ENCODE measurements at places on chromosomes 6 and 20.

DNA sequence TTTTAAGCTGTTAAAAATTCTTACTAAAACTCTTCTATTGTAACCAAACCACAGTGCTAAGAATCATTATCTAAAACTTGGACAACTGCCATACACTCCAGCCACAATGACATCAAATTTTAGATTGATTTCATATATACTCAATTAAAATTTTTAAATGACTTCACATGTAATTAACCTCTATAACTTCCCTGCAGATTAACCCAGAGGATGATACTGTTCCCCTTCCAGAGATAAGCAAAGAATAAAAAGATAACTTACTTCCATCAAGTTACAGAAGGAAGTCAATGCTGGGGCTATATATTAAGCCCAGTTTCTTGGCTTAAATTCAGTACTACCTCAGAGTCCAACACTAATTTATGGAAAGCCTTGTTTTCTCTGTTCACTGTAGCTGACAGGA lies 71.3 kb downstream of the ARHGAP18 start:
- DNase-seq: no peak

DNA sequence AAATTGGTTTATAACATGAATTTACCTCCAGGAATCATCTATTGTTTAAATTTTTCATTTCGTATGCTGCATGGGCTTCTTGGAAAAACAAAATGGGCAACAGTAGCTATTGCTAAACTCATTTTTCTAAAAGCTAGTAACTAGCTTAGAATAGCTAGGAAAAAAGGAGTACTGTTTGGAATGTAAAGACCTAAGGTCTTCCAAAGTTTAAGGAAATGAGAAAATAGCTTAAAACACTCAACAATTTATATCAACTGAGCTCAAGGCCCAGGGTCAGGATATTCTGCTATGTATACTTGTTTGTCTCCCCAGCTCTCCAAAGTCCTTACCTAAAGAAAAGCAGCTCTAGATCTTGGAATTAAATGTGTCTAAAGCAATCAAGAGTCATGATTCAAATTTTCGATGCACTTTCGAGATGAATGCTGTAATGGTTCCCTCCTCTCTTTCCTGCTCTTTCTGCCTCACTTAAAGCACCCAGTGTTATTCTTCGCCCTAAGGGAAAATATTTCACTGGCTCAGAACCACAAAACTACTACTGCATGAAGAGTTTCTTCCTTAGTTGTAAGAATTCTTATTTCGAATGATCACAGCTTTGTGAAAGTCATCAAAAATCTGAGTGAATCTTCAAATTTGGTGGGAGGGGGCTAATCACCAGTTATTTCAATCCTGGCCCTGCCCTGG lies 41.6 kb downstream of the LYRM4 start:
- no peak for DNase-seq

DNA sequence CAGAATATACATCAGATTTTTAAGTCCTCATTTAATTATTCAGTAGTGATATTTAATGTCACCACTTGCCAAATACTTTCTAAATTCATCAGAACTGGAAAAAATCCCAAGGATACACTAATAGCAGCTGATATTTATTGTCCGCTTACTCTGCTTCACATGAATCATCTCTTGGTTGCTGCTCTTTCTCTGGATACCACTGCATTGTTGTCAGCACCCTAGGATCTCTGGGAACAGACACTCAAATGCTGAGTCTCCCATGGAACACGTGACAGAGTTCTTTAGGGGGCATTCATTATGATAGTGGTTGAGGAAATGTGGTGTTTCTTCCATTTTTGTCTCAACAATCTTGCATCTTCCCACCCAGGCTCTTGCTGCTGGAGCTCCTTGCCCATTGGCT lies 318.0 kb downstream of the RFPL4B start:
- DNase-seq: no peak

- no peak for DNase-seq
Observed at GRCh38 chr20:59170406-59171349, 7.1 kb downstream of the ZNF831 start.

GRCh38 chr6:35041086-35041861 lies 99.9 kb downstream of the TCP11 start:
- DNase-seq: no peak

DNA sequence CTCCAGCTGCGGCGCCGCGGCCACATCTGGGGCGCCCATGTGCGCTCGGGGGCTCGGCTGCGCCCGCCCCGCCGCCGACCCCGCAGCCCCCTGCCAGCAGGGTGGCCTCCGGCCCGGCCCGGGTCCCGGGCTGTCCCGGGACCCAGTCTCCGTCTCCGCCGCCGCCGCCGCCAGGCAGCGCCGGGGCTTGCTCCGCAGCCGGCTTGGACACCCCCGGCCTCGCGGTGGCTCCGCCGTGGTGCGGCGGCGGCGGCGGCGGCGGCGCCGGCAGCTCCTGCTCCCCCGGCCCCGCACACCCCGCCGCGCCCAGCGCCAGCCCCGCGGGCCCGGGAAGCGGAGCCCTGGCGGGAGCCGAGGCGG lies 219 bp downstream of the ISM1 start:
- no peak for DNase-seq

- DNase-seq: no peak
Observed at GRCh38 chr20:45402946-45403345, 5.1 kb upstream of the DBNDD2 start.

DNA sequence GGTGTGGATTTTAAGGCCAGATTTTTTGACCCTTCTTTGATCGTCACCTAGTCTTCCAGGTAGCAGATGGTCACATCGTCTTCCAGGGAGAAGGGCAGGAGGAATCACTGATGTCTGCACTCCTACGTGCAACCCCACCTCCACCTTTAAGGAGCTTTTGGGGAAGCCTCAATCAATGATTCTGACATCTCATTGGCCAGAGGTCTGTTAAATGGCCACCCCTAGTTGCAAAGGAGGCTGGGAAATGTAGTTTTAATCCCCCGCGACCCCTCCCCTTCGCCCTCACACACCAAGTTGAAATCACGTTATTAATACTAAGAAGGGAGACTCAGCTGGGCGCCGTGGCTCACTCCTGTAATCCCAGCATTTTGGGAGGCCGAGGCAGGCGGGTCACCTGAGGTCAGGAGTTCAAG lies 151.4 kb downstream of the BCAS1 start:
- DNase-seq: no peak

- no peak for DNase-seq
Observed at GRCh38 chr6:82987951-82988350, 77.7 kb downstream of the UBE3D start.

- no peak for DNase-seq
Observed at GRCh38 chr6:108518714-108519576, 41.8 kb upstream of the FOXO3 start.

DNA sequence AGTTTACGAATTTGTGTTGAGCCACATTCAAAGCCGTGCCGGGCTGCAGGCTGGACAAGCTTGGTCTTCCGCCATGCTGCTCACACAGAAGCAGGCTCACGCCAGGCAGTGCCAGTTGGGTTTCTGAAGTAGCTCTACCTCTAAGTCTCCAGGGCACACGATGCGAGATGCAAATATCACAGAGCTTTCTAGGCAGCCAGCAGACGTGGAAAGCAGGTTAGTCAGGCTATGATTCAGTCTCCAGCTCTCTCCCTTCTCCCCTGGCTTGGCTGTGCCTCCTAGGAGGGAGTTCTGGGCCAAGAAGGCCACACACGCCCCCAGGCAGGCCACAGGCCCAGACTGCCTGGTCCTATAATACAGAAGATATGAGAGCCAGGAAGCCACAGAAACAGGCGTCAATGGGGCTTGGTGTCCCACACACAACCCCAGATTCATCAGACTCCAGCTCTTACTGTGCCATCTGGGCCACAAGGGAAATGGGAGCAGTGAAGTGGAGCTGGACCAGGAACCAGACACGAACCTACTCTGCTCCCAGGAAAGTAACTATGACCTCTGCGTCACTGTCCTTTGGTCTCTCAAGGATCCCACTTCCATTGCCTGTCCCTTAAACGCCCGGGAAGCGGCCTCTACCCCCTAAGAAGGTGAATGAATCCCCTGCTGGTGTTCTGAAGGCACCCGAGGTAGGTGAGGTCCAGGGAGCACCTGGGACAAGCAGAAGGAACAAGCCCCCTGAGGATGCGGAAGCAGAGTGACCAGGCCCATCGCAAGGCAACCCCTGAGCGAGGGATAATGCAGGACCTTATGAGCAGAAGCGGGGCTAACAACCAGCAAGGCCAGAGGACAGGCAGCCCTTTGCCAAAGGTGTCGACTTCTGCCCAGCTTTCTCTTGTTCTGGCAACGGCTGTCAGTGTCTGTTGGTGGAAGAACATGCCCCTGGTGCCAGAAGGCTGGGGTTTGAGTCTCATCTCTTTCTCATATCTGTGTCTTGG lies 61.2 kb downstream of the GFOD1 start:
- DNase-seq: peak; percentile 51

- DNase-seq: no peak
Observed at GRCh38 chr6:143544011-143544696, 32.6 kb upstream of the FUCA2 start.

DNA sequence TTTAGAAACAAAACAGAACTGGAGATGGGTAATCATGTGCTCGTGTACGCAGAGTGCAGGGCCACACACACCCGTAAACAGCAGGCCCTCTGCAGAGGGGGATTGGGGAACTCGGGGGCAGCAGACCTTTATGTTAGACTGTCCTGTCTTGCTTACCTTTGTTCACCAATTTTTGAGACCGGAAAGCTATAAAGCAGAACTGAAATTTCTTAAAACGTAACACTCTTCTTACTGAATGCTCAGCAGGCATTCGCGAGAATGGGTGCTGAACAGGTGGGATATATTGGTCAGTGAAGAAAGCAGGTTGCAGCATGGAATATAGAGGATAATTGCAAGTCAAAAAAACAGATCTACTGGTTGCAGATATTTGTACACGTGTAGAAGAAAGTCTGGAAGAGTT lies 211.1 kb downstream of the BMP7 start:
- no peak for DNase-seq

- peak; percentile 77 for DNase-seq
Observed at GRCh38 chr20:3203315-3204123, 963 bp downstream of the DDRGK1 start.

- DNase-seq: no peak
Observed at GRCh38 chr6:132888701-132889100, 74.3 kb downstream of the RPS12 start.

DNA sequence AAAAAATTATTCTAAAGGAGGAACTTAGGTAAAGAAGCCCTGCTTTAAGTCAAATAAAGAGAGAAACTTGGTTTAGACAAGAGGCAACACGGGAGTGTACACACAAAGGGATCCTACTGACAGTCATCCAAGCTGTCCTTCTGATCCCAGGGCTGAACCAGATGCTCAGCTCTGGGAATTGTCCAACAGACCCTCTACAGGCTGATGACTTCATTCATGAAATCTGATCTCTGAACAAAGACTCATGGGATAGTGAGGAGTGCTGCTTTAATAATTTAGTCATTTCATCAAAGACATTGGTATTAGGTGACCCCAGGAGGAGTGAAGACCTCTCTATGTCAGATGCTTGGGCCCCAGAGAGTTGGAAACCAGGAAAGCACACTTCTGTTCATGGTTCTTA lies 65.6 kb upstream of the ARMH2 start:
- no peak for DNase-seq

GRCh38 chr6:167700199-167700598 lies 126.5 kb upstream of the AFDN start:
- no peak for DNase-seq

- DNase-seq: no peak
Observed at GRCh38 chr6:156107624-156108101, 652.0 kb upstream of the NOX3 start.

GRCh38 chr6:2554651-2555260 lies 196.0 kb downstream of the MYLK4 start:
- no peak for DNase-seq

GRCh38 chr20:1858871-1859270 lies 36.3 kb upstream of the SIRPA start:
- DNase-seq: no peak

GRCh38 chr20:42270539-42270938 lies 652.4 kb upstream of the CHD6 start:
- DNase-seq: no peak

GRCh38 chr6:10585209-10585845 lies 64.2 kb downstream of the GCNT2 start:
- no peak for DNase-seq

- no peak for DNase-seq
Observed at GRCh38 chr20:36317675-36318074, 11.5 kb downstream of the DLGAP4 start.

- no peak for DNase-seq
Observed at GRCh38 chr6:75424618-75425548, 68.7 kb downstream of the FILIP1 start.

DNA sequence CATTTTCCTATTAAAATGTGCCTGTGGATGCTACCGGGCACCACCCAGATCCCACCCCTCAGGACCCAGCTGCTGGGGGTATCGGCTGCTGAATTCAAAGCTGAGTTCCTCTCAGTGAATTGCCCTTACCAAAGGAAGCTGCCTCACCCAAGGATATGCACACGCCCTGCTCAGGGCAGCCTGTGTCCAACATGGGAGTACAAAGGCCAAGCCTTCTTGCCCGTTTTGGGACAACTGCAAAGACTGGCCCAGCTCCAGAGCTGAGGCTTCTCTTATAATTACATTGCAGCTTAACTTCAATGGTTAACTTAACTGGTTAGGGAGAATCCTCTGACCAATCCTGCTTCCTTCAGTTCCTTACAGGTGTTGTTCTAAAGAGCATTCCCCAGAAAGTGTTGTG lies 19.8 kb upstream of the FANCE start:
- DNase-seq: no peak

DNA sequence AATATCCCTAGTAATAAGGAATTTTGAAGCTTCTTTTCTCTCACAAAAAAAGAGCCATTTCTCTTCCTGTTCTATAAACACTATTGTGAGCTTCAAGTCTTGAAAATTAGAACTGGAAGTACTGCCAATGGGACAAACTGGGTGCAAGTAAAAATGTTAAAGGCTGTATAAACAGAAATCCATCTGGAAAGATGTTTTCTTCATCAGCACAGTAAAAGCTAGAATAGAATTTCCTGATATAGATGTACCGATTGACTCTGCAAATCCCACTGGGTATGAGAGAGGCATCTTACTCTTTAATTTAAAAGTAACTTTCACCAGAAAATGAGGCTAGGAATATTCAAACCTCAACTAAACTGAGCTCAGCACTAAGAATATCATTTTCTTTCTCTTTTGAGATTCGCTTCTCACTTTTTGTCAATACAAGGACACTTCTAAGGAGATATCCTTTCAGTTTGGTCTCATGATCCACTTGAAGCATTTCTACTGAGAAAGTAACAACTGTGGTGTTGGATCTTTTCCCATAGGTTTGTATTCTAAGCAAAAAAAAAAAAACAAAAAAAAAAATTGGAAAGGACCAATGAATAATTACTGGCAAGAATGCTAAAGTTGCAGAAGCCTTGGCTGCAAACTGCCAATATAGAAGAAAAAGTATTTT lies 169.0 kb upstream of the PRDM1 start:
- no peak for DNase-seq

GRCh38 chr20:47878601-47879027 lies 93.3 kb upstream of the SULF2 start:
- DNase-seq: no peak

DNA sequence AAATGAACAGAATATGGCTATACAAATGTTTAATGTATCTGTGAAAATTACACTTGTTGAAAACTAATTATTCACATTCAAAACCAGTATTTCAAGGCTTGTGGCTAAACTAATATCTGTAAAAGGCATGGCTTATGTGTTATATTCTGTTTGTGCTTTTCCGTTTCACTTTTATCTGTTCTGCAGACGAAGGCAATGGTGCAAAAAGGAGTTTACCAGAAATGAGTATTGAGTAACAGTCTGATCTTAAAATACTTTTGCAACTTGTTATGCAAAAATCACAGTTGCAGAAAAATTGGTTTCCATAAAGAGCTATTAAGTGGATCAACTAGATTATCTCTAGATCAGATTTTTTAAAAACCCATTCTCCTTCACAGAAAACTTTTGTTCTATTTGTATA lies 9.4 kb upstream of the STX11 start:
- no peak for DNase-seq

- DNase-seq: peak; percentile 1
Observed at GRCh38 chr20:57658833-57659516, 38.7 kb upstream of the ZBP1 start.
